ENCODE measurements at places on chromosomes 11 and 22.

- DNase-seq, result peak; percentile 44
Measured at GRCh38 chr11:64044730-64045393, 9.1 kb downstream of the FLRT1 start.

GRCh38 chr11:10605941-10606381, 37.5 kb upstream of the LYVE1 start:
- DNase-seq, result peak; percentile 24

GRCh38 chr11:2095542-2095941, 43.6 kb downstream of the IGF2 start:
- no peak for DNase-seq

DNA sequence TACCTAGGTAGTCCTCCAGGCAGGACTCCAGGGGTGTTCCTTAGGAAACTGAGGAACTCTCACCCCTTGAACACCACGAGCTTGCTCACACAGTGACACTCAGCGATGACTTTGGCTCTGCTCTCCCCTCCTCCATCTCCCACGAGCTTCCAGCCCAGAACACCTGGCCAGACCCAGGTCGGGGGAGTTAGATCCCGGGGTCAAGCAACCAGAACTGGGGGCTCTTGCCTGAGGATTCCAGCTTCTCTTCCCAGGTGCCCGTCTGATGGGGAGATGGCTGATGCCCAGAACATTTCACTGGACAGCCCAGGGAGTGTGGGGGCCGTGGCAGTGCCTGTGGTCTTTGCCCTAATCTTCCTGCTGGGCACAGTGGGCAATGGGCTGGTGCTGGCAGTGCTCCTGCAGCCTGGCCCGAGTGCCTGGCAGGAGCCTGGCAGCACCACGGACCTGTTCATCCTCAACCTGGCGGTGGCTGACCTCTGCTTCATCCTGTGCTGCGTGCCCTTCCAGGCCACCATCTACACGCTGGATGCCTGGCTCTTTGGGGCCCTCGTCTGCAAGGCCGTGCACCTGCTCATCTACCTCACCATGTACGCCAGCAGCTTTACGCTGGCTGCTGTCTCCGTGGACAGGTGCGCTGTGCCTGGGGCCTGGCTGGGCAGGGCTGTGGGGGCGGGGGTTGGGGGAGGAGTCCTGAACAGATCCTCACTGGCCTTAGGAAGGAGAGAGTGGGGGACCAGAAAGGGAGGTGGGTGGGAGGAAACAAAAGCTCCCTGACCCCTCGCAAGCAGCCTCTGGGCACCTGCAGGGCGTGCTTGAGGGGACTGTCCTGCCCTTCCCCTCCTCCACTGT, at the start of gene GALR3:
GALR3 (plus strand) TSS at position 249 of the 852 bp plus-strand sequence; CDS start at position 274, 25 bp downstream.
- DNase-seq, result no peak

DNA sequence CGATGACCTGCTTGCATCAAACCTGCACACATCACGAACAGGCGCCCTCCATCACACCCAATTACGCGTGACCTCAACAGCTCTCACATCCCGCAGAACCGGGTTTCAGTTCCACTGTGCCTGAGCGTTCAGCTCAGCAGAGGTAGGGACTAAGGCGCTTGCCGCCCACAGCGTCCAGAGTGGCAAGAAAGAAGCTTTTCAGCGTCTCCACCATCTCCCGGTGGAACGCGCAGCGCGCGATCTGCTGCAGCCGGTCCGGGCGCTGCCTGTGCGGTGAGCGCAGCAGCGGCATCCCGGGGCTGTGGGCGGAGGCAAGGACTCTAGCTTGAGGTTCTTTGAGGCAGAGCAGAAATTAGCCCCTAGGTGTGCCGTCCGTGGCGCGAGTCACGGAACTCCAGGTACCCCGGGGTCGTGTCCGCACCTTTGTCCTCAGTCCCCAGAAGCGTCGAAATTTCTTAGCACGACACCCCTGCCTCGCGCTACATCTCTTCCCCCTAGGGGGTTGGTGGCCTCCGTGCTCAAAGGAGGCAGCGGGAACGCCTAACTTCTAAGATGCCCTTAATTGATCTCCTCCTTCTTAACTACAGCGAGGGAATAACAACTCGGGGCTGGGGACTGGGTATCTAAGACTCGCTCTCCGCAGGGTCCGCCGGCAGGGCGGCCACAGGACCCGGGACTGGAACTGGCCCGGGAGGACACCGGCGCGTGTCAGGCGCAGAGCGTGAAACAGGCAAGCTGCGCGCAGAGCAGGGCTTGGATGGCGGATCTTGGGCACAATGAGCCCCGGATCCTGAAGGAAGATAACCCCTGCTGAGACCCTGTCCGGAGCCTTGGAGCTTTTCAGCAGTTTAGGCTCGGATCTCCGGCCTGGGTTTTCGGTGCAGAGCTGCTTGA, 1.7 kb upstream of the CALCA start:
- no peak for DNase-seq

DNA sequence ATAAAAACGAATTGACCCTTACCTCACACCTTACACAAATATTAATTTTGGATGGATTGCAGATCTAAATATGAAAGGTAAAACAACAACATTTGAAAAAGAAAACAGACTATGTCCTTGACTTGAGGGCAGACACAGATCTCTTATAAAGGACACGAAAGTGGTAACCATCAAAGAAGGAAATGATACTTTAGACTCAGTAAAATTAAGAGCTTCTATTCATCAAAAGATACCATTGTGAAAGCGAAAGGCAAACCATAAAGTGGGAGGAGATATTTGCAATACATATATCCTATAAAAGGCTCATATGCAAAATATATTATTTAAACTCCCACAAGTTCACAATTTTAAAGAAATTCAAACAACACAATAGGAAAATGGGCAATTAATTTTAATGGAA, 5.0 kb downstream of the HEPACAM start:
- no peak for DNase-seq

- no peak for DNase-seq
Measured at GRCh38 chr11:62108971-62109404, 14.8 kb upstream of the INCENP start.

GRCh38 chr11:132078264-132079076, 708.1 kb downstream of the NTM start:
- DNase-seq, result no peak

DNA sequence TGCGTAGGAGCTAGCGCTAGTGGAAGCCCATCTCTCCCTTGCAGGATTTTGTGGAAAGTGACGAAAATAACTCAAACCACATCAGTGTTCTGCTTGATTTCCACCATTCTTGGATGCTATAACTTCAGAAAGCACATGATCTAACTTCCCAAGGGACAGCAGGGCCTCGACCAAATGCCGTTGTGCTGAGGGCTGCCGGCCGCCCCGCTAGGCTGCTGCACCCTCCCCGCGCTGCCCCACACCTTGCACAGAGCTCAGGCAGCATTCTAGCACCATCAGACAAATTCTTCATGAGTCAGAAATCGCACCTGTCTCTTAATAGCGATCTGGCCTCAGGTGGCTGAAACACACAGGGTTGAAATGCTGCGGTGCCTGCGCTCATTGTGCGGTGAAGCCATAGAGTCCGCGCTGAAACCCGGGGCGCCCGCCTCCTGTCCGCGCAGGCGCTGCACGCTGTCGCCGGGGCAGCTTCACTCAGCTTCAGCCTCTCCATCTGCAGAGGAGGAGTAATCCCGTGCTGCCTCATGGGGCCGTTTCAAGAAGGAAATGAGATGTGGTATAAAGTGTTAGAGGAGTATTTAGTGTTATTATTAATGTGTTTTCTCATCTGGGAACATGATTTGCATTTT, 59.2 kb upstream of the B3GAT1 start:
- peak; percentile 56 for DNase-seq

- DNase-seq, result no peak
Measured at GRCh38 chr11:132943357-132943705, 589.0 kb downstream of the OPCML start.

- no peak for DNase-seq
Measured at GRCh38 chr11:75867778-75868374, 52.9 kb downstream of the UVRAG start.

GRCh38 chr11:526192-526591, 9.2 kb downstream of the HRAS start:
- no peak for DNase-seq

GRCh38 chr22:21990445-21991303, 8.1 kb upstream of the TOP3B start:
- no peak for DNase-seq

DNA sequence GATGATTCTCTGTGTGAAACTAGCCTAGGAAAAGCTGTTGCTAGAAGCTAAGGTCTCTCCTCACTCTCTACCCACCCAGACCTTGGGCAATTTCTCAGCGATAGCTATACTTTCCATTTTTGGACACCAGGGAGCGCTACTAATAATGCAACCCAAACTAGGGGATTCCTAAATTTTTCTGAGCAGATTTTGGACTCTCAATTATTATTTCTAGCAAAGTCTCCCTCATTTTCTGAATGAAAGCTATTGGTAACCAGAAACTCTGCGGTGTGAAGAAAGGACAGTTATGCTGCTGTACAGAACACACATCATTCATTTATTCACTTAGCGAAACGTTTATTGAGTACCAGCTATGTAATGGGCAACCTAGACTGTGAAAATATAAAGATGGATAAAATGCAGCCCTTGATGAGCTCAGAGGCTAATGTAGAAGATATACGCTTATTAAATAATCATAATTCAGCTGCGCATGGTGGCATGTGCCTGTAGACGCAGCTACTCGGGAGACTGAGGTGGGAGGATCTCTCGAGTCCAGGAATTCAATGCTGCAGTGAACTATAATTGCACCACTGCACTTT, 6.1 kb upstream of the STIM1 start:
- DNase-seq, result no peak

- no peak for DNase-seq
Measured at GRCh38 chr11:131684111-131685060, 314.0 kb downstream of the NTM start.

DNA sequence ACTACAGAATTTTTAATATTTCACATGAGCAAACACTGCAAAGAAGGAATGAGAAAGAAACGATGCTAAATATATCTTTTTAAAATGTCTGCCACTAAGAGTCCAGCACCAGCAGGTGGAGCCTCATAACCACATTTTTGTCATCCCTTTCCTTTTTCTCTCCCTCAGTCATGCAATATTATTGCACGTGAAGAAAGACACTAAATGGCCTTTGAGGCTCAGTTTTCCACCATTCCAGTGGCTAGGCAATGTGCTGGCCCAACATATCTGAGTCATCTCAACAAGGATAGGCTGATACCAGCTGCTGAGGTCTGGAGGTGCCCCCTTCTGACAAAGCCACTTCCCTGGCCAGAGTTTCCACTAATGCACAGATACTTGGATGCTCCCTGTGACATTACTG, 1.8 kb downstream of the ALKBH8 start:
- DNase-seq, result no peak

DNA sequence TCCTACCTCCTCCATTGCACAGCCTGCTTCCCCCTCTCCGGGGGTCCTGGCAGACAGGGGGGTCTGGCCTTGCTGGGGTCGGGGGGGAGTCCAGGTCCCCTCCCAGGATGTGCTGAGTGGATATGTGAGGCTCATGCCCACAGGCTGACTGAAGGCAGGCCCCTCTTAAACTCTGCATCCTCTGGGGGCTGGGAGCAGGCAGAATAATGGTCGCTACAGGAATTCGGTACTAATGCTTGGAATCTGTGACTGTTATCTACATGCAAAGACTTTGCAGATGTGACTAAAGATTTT, 1.6 kb upstream of the SUN2 start:
- no peak for DNase-seq

DNA sequence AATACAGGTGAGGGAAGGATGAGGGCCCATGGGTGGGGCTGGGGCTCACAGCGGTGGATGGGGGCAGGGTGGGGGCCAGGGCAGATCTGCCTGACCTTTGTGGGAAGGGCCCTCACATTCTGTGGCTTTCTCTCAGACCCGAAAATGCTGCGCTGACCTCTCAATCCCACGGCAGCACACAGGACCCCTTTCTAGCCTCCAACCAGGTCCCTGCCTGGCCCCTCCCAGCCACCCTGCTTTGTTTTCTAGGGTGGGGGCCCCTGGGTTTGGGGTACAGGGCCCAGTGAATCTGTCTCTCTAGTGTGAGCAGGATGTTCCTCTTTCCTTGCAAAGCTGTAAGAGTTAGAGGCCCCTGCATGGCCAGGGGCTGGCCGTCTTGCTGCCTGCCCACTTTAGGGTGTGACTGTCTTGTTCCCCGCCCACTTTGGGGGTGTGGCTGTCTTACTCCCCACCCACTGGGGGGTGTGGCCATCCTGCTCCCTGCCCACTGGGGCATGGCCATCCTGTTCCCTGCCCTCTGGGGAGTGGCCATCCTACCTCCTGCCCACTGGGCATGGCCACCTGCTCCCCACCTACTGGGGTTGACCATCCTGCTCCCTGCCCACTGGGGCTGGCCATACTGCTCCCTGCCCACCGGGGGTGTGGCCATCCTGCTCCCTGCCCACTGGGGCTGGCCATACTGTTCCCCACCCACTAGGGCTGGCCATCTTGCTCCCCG, 11.5 kb downstream of the PARVG start:
- no peak for DNase-seq

- DNase-seq, result no peak
Measured at GRCh38 chr11:66391322-66391721, 19.8 kb upstream of the SLC29A2 start.

GRCh38 chr22:26953012-26953883, 295.9 kb downstream of the MIAT start:
- no peak for DNase-seq

GRCh38 chr11:32213223-32213622, 122.3 kb downstream of the RCN1 start:
- no peak for DNase-seq
